OCI-LY7 (cell line): ENCODE measurements at places on chromosomes 2 and 18. TPM values are rescaled to one million over a fixed set of nuclear protein-coding genes. Genes with fewer than 3 reads are reported as not detected.

CYBRD1 gene
- total RNA-seq: not detected in 2 replicates

SLC11A1 gene
- total RNA-seq: 0.59 and 0.78 TPM in 2 replicates

MARCHF7 gene
- 69.4 and 69.6 TPM in 2 replicates for total RNA-seq

PPP1CB gene
- 127 and 144 TPM in 2 replicates for total RNA-seq

TRMT61B gene
- 17.8 and 20.3 TPM in 2 replicates for total RNA-seq

DNA sequence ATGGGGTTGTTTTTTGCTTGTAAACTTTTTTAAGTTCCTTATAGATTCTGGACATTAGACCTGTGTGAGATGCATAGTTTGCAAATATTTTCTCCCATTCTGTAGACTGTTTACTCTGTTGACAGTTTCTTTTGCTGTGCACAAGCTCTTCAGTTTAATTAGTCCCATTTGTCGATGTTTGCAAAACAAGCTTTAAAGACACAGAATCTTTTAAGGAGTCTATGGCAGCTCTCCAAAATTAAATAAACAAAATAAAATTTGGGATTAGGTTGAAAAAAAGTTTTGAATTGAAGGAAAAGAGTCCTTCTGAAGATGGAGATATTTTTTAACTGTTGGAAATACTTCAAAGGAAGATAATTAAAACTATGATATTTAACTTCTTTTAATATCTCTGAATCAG, 88.8 kb downstream of the MAP3K20 start:
- DNase-seq: no peak

DNA sequence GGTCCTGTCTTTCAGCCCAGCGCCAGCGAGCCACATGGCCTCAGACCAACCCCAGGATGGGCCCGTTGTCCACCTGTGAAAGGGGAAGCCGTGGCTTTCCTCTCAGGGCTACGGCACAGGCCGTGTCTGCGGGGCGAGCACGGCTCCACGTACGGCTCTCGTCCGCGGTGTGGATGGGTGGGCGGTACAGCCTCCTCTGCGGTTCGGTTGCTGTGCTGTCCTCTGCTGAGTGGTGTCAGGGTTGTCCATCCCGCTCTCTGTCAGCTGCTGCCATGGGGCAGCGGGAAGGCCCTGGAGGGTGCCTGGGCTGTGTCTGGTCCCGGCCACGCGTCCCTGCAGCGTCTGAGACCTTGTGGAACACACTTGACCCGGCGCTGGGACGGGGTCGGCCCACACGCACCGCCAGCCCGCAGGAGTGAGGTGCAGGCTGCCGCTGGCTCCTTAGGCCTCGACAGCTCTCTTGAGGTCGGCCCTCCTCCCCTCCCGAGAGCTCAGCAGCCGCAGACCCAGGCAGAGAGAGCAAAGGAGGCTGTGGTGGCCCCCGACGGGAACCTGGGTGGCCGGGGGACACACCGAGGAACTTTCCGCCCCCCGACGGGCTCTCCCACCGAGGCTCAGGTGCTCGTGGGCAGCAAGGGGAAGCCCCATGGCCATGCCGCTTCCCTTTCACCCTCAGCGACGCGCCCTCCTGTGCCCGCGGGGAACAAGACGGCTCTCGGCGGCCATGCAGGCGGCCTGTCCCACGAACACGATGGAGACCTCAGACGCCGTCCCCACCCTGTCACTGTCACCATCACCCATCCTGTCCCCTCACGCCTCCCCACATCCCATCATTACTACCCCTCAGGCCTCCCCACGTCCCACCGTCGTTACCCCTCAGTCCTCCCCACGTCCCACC, 128.7 kb downstream of the NFATC1 start:
- DNase-seq: peak; percentile 28

GRCh38 chr2:229314117-229314516, 43.0 kb upstream of the PID1 start:
- no peak for DNase-seq

GRCh38 chr2:20366672-20367116, 16.1 kb upstream of the PUM2 start:
- DNase-seq: no peak

DNA sequence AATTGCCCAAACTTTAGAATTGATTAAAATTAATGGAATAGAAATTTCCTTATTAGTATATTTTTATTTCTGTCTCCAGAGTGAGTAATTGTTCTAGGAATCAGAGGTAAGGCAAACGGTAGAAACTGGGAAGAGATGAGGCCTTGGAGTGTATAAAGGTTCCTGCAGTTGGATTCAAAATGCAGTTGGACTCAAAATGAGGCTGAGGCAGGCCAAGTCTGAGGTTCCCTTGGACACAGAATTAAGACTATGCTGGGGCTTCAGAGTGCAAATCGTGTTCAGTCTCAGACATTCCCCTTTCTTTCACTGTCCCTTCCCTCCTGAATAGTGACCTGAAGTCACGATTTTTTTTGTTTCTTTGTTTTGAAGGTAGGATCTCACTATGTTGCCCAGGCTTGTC, 746.9 kb upstream of the NRXN1 start:
- DNase-seq: no peak

DNA sequence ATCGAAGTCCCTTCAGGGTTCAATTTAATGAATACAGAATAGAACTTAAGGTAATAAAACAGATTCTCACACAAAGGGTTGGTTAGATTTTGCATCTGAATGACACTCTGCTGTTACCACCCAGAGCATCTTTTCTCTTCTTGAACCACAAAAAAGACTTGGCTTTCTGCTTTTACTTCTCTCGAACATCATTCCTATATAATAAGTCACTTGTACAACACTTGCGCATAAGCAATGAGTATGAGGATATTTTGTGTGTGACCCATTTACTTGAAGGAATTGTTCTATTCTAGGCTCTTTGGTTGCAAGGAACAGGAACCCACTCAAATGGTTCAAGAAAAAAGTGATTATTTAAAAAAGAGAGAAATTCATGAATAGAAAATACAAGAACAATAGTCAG, 126.2 kb downstream of the NUP35 start:
- no peak for DNase-seq
